ENCODE measurements at places on chromosomes 2 and 18.

DNA sequence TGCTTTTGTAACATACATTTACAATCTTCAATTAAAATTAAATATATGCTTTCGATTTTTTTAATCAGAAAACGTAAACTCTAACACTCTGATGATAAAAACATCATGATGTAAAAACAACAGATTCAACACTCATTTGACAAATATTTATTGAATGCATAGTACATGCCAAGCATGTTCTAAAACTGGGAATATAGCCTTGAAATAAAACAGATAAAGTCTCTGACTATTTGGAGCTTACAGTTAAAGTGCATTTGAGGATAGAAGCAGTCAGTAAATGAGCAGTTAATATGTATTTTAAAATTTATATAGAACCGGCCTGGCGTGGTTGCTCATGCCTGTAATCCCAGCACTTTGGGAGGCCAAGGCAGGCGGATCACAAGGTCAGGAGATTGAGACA, 47.8 kb downstream of the TMX3 start:
- DNase-seq = no peak

DNA sequence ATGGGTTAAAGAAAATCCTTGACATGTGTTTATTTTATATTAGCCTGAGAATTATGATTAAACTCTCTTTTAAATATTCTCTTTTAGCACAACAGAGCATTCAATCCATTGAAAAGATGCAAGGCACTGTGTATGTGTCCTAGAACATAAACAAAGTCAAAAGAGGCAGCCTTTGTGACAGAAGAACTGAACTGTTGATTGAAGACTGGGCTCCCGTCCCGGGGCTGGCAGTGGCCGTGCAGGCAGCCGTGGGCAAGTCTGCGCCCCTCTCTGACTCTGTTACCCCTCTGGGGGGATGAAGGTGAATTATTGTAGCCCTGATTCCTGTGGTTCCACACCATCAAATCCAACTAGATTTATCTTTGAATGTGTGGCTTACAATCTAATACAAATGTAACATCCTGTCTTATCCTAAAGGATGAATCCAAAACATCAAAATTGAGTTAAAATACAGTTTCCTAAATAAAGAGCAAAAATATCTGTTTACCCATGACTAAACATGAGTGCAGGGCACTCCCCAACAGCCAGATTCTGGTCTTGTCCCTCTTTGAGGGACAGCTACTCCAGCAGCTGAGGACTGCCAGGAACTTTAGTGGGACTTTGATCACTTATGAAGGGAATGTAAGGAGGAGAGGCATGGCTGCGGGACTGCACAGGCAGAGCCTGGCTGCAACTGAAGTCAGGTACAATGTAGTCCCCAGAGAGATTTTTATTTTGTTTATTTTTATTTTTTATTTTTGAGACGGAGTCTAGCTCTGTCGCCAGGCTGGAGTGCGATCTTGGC, 37.3 kb upstream of the SH3BP4 start:
- DNase-seq = no peak

GRCh38 chr2:179449010-179449409, 184.4 kb upstream of the SESTD1 start:
- no peak for DNase-seq

GRCh38 chr2:109335631-109336176, 206.7 kb downstream of the SH3RF3 start:
- DNase-seq = no peak

DNA sequence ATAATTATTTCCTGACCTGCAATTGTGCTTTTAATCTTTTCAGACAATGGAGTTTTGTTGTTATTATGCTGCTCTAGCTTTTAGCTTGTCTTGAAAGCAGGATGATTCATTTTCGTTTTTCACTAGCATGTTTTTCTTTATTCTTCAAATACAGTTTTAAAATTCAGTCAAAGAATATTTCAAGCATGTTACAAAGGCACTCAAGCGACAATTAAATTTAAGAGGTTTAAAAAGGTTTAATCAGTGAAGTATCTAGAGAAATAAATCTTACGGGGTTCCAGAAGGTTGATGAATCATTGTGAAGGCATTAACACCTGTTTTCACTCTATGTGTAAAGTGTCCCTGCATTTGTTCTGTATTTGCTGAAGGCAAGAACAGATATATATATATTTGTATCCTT, 390.7 kb upstream of the TMEFF2 start:
- DNase-seq = no peak

DNA sequence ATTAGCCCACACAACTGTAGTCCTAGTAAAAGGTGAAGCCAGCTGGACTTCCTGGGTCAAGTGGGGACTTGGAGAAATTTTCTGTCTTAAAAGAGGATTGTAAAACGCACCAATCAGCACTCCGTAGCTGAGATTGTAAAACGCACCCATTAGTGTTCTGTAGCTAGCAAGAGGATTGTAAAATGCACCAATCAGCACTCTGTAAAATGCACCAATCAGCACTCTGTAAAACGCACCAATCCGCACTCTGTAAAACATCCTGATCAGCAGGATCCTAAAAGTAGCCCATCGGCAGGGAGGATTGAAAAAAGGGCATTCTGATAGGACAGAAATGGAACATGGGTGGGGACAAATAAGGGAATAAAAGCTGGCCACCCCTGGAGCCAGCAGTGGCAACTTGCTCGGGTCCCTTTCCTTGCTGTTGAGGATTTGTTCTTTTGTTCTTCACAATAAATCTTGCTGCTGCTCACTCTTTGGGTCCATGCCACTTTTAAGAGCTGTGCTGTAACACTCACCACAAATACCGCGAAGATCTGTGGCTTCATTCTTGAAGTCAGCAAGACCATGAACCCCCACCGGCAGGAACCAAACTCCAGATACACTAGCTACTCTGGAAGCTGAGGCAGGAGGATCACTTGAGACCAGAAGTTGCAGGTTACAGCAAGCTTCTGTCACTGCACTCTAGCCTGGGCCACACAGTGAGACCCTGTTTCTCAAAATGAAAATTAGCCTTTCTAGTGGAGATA, 102.6 kb downstream of the HS6ST1 start:
- DNase-seq = no peak

DNA sequence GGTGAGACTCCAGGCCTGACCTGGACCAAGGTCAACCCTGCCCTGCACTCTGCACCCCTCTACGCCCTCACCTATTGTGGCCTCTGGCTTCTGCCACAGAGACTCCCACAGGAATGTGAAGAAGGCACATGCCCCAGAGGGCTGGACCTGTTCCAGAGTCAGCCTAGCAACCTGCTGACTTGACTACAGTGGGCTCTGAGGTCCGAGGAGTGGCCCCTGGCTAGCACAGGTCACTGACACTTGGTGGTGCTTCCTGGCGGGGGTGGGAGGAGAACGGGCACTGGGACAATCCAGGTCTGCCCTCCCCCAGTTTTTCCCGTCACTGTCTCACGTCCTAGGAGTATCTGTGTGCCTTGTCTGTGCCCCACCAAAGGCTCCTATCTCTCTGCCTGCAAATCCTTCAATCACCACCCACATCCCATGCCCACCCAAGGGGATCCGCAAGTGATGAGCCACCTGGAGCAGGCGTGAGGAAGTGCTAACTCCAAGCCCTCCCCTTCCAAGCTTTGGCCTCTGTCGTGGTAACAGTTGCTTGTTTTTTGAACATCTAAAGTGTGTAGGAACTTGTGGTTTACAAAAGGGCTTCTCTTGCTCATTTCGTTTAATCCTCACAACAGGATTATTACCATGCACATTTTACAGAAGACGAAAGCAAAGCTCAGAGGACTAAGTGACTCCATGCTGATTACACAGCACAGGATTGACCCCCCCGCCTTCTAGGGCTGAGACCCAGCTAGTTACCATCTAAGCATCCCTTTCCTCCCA, 86.2 kb downstream of the MCFD2 start:
- no peak for DNase-seq

- DNase-seq = no peak
Observed at GRCh38 chr2:10410001-10410822, 37.9 kb downstream of the ODC1 start.

DNA sequence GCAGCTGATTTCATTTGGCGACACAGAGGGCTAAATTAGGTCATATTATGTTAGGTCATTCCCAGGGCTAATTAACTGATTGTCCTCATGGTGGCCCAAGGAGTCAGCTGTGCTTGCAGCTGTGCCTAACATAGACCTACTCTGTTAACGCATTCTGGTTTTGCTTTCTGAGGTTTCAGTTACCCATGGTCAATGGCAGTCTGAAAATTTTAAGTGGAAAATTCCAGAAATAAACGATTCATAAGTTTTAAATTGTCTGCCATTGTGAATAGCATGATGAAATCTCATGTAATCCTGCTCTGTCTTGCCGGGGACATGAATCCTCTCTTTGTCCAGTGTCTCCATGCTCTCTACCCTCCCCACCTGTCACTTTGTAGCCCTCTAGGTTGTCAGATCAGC, 168.7 kb downstream of the KCNS3 start:
- DNase-seq = no peak

GRCh38 chr2:46278952-46279351, 18.3 kb upstream of the EPAS1 start:
- DNase-seq = no peak

DNA sequence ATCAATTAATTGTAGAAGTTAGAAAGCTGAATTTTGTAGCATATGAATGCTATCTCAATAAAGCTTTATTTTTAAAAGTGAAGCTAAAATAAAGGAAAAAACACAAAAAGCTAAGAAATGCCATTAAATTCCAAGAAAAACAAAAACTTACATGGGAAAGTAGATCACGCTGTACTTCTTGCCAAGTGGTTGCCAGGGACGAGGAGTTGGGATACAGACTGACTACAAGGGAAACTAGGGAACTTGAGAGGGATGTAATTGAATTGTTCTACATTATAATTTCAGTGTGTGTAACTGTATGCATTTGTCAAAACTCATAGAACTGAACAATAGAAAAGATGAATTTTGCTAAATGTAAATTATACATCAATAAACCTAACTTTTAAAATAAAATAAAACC, 108.1 kb downstream of the DYM start:
- no peak for DNase-seq

GRCh38 chr2:113158884-113159553, 14.8 kb upstream of the PSD4 start:
- DNase-seq = no peak

DNA sequence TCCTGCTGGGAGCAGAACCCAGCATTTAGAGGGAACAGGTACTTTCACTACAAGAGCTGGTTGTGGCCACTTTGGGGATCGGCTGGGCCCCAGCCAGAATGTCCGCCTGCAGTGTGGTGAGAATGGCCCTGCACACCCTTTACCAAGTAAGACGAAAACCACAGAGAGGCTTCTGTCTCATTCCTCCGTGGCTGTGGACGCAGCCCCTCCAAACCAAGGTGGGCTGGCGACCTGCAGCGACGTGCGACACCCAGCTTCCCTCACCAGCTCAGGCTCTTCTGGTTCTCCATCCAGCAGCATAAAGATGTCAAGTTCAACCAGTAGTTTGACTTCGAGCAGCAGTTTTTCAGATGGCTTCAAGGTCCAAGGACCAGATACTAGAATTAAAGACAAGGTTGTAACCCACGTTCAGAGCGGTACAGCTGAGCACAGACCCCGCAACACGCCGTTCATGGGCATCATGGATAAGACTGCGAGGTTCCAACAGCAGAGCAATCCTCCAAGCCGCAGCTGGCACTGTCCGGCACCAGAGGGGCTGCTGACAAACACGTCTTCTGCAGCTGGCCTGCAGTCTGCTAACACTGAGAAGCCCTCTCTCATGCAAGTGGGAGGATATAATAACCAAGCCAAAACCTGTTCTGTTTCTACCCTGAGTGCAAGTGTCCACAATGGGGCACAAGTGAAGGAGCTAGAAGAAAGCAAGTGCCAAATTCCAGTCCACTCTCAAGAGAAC, 56.2 kb downstream of the WDSUB1 start:
- DNase-seq = no peak

- DNase-seq = no peak
Observed at GRCh38 chr2:85008252-85008651, 37.3 kb downstream of the KCMF1 start.

GRCh38 chr2:19664646-19665045, 237.1 kb downstream of the TTC32 start:
- no peak for DNase-seq

DNA sequence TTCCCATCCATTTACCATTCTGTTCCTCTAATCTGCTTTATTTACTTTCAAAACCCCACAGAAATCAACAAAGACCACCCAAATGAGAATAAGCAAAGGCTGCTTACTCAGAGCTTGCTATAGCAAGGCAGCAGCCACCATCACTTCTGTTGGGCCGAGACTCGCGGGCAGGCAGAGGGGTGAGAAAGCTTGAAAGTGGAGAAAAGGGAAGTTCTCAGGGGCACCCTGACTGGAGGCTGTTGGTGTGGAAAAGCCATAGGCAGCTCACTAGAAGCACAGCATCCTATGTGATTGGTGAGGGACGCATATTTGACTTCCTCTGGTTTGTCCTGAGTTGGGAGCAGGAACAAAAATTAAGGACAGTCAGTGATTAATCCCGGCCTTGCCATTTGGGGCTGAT, 269.7 kb upstream of the THSD7B start:
- no peak for DNase-seq

DNA sequence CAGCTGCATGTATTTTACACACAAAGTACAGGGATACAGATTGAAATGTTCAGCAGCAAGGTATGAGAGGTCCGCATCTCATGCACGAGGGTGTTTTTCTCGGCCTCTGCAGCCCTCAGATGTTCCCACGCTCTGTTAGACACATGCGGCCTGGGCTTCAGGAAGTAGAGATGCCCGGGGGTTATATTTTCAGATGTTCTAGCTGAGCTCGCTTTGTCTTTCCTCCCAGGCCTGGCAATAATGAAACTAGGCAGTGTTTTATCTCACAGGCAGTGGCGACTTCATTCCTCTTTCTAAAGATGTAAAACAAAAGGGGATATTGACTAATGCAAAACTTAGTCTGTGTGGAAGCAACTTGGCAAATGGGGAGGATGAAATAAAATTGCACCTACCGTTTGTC, 190.7 kb downstream of the GBX2 start:
- no peak for DNase-seq

- no peak for DNase-seq
Observed at GRCh38 chr2:144183727-144184126, 336.2 kb downstream of the ZEB2 start.

- no peak for DNase-seq
Observed at GRCh38 chr2:64652231-64653108, 1.2 kb downstream of the SERTAD2 start.

- DNase-seq = no peak
Observed at GRCh38 chr2:116733699-116734098, 1080.8 kb upstream of the DDX18 start.

- no peak for DNase-seq
Observed at GRCh38 chr2:65630643-65631042, 198.2 kb upstream of the SPRED2 start.

GRCh38 chr2:143607231-143608062, 478.2 kb downstream of the ARHGAP15 start:
- DNase-seq = peak; percentile 2

DNA sequence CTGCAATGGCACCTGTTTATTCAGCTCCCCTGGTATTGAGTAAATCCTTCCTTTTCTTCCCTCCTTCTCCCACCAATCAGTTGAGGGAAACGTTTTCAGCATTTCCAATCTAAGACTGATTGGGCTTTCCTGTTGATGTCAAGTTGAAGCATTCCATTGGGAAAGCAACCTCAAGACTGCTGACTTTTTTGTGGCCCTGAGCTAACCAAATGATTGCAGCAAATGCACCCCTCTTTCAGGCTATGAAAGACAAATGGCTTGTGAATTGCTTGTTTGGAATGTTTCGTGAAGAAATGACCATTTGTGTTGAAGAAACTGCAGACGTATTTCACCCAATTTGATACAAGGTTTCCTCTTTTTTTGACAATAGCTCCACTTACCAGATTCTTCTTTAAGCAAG, 303.5 kb downstream of the EPHA4 start:
- no peak for DNase-seq

- DNase-seq = peak; percentile 35
Observed at GRCh38 chr2:62706721-62707521, 1.4 kb downstream of the EHBP1 start.

GRCh38 chr18:9417073-9417851, 58.1 kb upstream of the RALBP1 start:
- no peak for DNase-seq

All from SK-N-DZ (cell line).